ENCODE measurements at places on chromosomes 5 and 9.
A peak's percentile ranks its signal among the peaks of the same experiment; 100 is the strongest.

DNA sequence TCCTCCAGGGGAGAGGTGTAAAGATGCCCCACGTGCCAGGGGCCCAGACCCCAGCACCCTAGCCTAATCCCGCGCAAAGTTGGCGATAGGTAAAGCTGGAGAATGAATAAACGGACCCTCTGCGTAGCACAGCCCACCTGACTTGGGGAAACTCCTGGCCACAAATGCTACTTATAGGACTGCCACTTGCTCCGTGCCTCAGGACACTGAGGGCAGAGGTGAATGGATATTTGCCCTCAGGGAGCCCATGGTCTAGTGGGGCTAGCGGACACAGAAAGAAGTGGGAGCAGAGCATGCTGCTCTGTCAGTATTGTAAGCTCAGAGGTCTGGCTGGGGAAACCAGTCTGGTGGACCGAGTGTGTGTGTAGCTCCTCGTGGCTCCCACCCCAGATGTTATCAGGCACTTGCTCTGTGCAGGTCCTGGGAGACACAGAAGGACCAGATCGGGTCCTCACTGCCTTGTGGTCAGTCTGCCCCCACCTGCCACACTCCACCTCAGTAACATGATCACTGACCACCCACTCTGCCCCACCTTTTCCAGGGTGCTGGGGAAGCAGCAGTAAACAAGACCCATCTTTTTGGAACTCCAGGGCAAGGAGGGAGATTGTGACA is 841 bp downstream of the GRK6 start:
- DNase-seq, result no peak

DNA sequence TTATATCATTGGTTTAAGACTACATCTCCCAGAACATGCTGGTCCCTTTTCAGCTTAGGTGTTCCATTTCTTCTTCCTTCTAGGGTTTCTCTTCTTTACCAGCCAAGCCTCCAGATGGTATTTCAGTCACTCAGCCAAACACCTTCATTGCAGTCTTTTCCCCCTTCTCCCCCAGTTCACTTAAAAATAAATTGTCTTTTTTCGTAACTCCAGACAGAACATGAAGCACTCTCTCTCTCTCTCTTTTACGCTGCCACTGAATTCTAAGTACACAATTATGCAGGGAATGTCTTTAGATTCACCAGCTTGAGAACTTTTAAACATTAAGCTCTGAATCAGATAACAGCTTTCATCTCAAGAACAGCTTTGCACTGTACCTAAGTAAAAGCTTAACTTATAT is 419.7 kb upstream of the BRINP1 start:
- no peak for DNase-seq

- DNase-seq, result peak; percentile 86
Measured at GRCh38 chr9:73132034-73132776, 19.5 kb upstream of the ANXA1 start.

- no peak for DNase-seq
Measured at GRCh38 chr5:81045389-81045807, 85.2 kb downstream of the RASGRF2 start.

GRCh38 chr5:40797273-40798011 is 732 bp downstream of the PRKAA1 start:
- DNase-seq, result peak; percentile 84

DNA sequence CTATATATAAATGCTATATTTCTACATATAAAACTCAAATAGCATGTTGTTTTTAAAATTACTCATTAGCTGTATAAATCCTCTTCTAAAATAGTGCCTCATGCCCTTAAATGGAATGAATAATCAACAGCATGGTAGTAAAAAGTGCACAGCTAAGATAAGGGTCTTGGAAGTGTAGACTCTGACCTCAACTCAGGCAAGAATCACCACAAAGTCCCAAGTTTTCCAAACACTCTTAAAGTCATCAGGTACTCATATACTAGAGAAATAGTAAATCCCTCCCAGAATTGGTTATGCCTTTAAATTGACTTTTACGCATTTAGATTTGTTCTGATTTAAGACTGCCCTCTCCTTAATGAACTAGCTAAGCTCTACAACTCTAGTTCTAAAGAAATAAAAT is 113.8 kb downstream of the TMEM161B start:
- DNase-seq, result no peak

GRCh38 chr5:115941051-115941675 is 21.1 kb upstream of the LVRN start:
- no peak for DNase-seq

- no peak for DNase-seq
Measured at GRCh38 chr5:1563617-1564181, 39.9 kb upstream of the LPCAT1 start.

DNA sequence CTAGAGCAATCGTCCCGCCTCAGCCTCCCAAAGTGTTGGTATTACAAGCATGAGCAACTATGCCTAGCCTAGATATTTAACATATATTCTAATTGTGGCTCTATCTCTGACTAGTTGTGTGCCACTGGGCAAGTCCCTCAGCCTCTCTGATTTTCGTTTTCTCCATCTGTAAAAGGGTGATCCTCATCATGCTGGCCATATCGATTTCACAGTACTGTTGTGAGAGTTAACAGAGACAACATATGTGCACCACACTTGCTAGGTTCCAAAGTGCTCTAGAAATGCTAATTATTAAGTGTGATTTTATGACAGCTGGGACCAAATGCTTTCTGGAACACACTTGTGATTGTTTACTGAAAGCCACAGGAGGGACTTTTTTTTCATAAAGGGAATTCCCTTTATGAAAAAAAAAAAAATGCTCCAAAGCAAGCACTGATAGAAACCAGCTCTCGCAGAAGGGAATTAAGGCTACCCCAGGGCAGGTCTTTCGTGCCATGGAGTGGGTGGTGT is 78.5 kb upstream of the EPB41L4B start:
- DNase-seq, result no peak

DNA sequence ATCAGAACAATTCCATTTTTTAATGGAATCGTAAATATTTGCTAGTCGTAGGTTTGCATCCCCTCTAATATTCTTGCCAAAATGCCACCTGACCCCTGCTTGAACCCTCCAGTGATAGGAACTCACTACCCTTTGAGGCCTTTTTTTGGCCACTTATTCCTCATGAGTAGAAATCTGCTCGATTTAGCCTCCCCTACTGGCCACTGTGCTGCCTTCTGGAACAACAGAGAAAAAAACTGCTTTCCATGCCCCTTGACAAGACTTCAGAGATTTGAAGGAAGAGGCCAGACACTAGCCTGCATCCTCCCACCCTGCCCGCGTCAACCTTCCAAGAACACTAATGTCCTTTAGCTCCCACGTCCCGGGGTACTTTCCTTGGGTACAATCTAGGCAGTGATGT is 4.1 kb downstream of the CCDC69 start:
- DNase-seq, result no peak

GRCh38 chr9:125537442-125538091 is 169.4 kb downstream of the MAPKAP1 start:
- DNase-seq, result no peak

GRCh38 chr9:116589392-116590354 is 97.4 kb upstream of the TRIM32 start:
- DNase-seq, result no peak

DNA sequence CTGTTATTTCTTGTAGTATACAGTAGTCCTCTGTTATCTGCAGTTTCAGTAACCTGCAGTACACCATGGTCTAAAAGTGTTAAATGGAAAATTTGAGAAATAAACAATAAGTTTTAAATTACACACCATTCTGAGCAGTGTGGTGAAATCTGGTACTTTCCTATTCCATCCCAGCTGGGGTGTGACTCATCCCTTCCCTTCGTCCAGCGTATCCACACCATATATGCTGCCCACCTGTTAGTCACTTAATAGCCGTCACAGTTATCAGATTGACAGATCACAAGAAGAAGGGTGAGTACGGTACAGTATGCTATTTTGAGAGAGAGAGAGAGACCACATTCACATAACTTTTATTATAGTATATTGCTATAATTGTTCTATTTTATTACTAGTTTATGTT is 28.9 kb downstream of the FAM151B start:
- no peak for DNase-seq

- DNase-seq, result peak; percentile 68
Measured at GRCh38 chr9:96654450-96655197, 493 bp downstream of the PRXL2C start.

DNA sequence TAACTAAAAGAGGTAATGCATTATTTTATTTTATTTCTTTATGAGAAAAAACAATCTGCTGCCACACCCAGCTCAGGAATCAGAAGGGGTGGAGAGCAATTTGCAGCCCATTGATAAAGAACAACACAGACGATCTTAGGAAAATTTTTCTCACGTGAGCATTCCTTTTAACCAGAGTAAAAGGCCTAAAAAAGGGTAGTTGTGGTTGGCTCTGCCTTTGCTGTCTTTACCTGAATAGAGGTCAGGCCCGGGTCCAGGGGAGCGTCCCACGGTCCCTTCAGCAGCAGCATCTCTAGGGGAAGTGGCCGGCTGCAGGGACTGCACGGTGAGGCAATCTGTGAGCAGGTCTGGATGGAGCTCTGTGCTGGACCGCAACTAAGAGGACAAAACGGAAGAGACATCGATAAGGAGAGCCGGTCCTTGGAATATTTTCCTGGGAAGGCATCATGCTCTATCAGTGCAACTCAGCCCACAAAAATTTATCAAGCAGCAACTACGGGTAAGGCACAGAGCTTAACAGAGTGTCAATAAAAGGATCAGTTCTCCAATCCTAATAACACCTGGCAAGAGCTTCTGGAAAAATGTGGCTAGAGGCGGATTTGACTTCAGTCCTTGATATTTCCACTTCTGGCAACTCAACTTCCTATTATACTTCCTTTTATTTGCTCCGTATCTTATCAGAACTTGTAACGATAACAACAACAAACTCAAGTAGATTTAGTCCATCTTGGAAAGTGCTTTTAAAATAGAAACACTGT is 372.8 kb upstream of the RFX3 start:
- no peak for DNase-seq

- DNase-seq, result no peak
Measured at GRCh38 chr5:88058625-88059024, 210.0 kb downstream of the TMEM161B start.

- no peak for DNase-seq
Measured at GRCh38 chr5:178644826-178645545, 18.1 kb upstream of the CLK4 start.

- no peak for DNase-seq
Measured at GRCh38 chr9:121852651-121853616, 201.5 kb downstream of the DAB2IP start.

- peak; percentile 73 for DNase-seq
Measured at GRCh38 chr9:94913550-94913949, 187.1 kb downstream of the AOPEP start.

DNA sequence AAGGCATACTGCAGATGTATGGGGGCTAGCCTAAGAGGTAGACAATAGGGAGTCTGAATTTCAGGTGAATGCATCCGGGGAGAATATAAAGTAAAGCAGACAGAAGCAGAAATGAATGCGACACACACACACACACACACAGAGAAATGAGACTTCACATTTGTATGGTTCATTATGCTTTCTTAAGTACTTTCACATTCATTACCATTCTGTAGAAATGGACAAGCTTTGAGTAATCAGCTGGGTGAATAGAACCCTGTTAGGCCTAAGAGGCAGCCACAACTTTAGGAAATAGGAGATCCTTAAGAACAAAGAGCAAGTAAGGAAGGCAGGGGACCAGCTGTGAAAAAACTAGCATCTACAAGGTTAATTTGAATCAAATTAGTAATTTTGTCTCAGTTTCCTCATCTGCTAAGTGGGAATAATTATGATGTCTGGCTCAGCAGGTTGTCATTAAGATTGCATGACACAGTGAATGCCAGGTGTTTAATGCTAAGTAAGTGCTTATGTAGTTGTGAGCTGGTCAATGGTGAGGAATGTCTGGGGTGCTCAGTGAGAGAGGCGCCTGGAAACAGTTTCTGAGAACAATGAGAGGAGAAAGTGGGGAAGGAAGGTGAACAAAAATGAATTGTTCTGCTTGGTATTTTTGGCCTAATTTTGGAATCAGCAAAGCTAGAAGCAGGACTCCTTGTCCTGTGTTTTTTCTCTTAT is 265.8 kb upstream of the CLINT1 start:
- no peak for DNase-seq

GRCh38 chr5:96007051-96007450 is 45.4 kb upstream of the ELL2 start:
- no peak for DNase-seq

DNA sequence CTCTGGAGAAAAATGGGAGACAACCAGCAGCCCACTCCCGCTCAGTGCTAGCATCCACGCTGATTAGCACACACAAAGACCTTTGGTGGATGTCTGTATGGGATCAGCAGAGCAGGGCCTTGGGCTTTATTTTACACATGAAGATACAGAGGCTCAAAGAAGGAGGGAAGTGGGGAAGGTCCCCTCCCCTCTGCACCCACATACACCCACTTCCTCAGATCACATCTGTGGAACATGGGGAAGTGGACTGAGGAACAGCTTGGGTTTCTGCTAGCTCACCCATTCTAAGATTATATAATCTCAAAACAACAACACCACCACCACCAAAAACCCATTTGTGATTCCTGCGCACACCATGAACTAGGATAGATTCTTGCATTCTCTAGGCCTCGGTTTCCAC is 14.0 kb downstream of the GGTA1 start:
- no peak for DNase-seq

GRCh38 chr9:35859990-35860339 is 10.2 kb downstream of the OR13J1 start:
- DNase-seq, result no peak

GRCh38 chr9:32839013-32839885 is 55.9 kb downstream of the TMEM215 start:
- DNase-seq, result no peak

DNA sequence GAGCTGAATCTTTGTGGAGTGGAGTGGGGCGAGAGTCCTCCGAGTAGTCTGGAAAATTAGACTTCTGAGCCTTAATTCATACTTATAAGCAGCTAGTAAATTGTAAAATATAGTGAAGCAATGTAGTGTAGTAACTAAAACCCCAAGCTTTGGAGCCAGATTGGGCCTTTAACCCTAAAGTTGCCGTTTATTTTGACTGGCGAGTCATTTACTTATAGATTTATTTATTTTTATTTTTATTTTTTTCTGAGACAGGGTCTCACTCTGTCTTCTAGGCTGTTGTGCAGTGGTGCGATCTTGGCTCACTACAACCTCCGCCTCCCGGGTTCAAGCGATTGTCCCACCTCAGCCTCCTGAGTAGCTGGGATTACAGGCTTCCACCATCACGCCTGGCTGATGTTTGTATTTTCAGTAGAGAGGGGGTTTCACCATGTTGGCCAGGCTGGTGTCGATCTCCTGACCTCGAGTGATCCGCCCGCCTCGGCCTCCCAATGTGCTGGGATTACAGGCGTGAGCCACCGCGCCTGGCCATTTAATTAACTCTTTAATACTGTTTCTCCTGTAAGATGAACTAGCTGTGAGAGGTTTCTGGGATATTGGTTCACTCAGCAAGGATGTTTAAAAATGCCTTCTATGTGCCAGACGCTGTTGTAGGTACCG is 687 bp upstream of the RPS23 start:
- no peak for DNase-seq

- DNase-seq, result peak; percentile 30
Measured at GRCh38 chr5:64505769-64506566, at the start of gene RGS7BP. TSS of gene RGS7BP (plus strand) at chr5:64506015. CDS start at chr5:64506625, 610 bp downstream.

- no peak for DNase-seq
Measured at GRCh38 chr5:17734011-17734410, 99.8 kb downstream of the TAF11L14 start.

GRCh38 chr9:1271367-1271766 is 221.2 kb downstream of the DMRT2 start:
- no peak for DNase-seq

- no peak for DNase-seq
Measured at GRCh38 chr9:120925535-120926396, 830 bp downstream of the TRAF1 start.
